ENCODE measurements at places on chromosomes 1 and 21. TPM values are rescaled to one million over a fixed set of nuclear protein-coding genes. Genes with fewer than 3 reads are reported as not detected.

Gene C1orf141
- polyA plus RNA-seq: not detected

Gene OR2M3
- polyA plus RNA-seq: not detected

Gene DNAJB4
- 45.7 TPM for polyA plus RNA-seq

Gene RHBDL2
- 1.2 TPM for polyA plus RNA-seq

Gene ZMYND12
- polyA plus RNA-seq: 0.16 TPM

Gene LIN28A
- 0.05 TPM for polyA plus RNA-seq

Gene LCE2C
- 0.12 TPM for polyA plus RNA-seq

Gene ZBTB8A
- 6.0 TPM for polyA plus RNA-seq

Gene UBE2J2
- polyA plus RNA-seq: 50.9 TPM

DNA sequence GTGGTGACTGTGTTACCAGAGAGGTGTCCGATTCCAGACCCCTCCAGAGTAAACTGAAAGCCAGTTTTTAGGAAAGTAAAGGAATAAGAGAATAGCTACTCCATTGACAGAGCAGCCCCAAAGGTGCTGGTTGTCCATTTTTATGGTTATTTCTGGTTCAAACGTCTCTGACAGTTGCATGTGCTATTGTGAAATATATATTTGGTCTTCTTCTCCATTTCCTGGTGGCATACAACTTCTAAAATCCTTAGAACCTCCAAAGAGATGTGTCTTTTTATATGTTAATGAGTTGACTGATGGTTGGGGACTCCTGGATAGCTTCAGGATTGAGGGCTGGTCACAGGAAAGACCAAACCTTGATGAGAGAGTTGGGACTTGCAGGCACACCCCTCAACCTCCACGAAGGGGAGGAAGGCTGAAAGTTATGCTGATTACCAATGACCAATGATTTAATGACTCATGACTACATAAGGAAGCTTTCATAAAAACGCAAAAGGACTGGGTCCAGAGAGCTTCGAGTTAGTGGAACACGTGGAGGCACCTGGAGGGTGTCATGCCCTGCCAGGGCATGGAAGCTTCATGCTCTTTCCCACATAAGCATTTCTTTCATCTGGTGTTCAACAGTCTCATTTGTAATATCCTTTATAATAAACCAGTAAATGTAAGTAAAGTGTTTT is 100.7 kb downstream of the SLC16A1 start:
- no peaks in the 10 kb centered on the region for H3K36me3 ChIP-seq
- no peak for DNase-seq
- H3K4me1 ChIP-seq: no peaks in the 10 kb centered on the region
- H3K4me3 ChIP-seq: peak overlapping the region; percentile 41
- H3K27me3 ChIP-seq: no peaks in the 10 kb centered on the region

GRCh38 chr1:223140611-223141405 is 2.2 kb downstream of the TLR5 start:
- H3K36me3 ChIP-seq: no peaks in the 10 kb centered on the region
- no peak overlapping the region for H3K4me3 ChIP-seq
- H3K4me1 ChIP-seq: no peaks in the 10 kb centered on the region
- peaks cover 3% of the 10 kb centered on the region for H3K27me3 ChIP-seq
- DNase-seq: no peak
- no peak overlapping the region for H3K27ac ChIP-seq

- peak; percentile 99 for DNase-seq
- no peak overlapping the region for H3K4me3 ChIP-seq
- H3K27ac ChIP-seq: peak overlapping the region; percentile 90
- H3K27me3 ChIP-seq: no peaks in the 10 kb centered on the region
- peaks cover 20% of the 10 kb centered on the region for H3K4me1 ChIP-seq
Measured at GRCh38 chr1:164748253-164748899, 189.4 kb downstream of the PBX1 start.

DNA sequence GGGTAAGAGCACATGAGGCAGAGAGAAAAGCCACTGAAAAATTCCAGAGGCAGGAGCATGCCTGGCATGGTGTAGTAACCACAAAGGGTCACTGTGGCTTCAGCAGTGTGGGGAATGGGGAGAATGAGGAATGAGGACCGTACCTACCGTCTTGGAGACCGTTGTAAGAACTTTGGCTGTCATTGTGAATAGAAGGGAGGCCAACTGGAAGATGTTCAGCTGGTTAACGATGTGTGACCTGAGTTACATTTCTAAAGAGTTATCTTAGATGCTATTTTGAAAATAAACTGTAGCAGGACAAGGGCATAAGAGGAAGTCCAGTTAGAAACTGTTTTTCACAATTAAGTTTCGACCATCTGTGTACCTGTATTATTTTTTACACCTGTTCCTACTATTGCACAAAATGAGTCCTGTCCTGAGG is 365.5 kb upstream of the SGIP1 start:
- DNase-seq: peak; percentile 33
- no peaks in the 10 kb centered on the region for H3K27me3 ChIP-seq

DNA sequence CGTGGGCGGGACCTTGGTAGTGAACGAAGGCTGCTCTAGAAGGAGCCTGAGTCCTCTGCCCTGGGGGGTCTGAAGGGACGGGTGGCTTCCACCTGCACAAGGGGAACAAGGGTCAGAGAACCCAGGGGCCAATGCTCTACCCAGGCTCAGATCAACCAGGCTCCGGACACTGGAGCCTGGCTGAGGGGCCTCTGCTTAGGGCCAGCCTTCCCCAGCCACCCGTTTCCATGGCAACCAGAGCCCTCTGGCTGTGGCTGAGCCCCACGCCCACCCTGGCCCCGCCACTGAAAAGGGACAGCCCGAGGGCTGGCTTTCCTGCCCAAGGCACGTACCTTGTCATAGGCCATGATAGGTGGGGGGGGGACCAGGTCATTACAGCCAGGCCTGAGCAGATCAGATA is 724.6 kb downstream of the PTPRU start:
- H3K27ac ChIP-seq: no peak overlapping the region
- no peaks in the 10 kb centered on the region for H3K4me1 ChIP-seq
- no peak overlapping the region for H3K4me3 ChIP-seq
- no peaks in the 10 kb centered on the region for H3K36me3 ChIP-seq
- H3K27me3 ChIP-seq: no peaks in the 10 kb centered on the region

- no peak for DNase-seq
- no peaks in the 10 kb centered on the region for H3K27me3 ChIP-seq
- no peaks in the 10 kb centered on the region for H3K4me1 ChIP-seq
- H3K36me3 ChIP-seq: no peaks in the 10 kb centered on the region
Measured at GRCh38 chr1:8152731-8153702, 126.9 kb upstream of the ERRFI1 start.

GRCh38 chr21:26795866-26796329 is 49.3 kb downstream of the ADAMTS1 start:
- H3K4me1 ChIP-seq: no peaks in the 10 kb centered on the region
- no peaks in the 10 kb centered on the region for H3K27me3 ChIP-seq
- no peak overlapping the region for H3K4me3 ChIP-seq
- no peaks in the 10 kb centered on the region for H3K36me3 ChIP-seq

DNA sequence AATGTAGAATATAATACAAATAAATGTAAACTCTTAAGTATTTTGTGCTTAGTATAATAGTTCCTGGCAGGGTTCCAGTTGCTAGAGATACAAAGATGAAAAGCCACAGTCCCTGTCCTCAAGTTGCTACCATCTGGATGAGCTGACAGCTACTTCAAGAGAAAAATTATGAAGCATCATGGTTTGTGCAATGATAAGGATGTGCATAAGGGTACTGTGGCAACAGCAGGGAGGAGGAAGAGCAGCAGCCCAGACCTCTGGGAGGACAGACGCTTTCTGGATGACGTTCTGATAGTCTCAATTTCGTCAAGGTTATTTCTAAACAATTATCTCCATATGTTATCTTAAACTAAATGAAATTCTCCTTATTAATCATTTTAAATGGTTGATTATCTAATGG is 198.9 kb downstream of the NTNG1 start:
- H3K4me1 ChIP-seq: no peaks in the 10 kb centered on the region
- H3K27ac ChIP-seq: no peak overlapping the region
- H3K27me3 ChIP-seq: no peaks in the 10 kb centered on the region
- no peaks in the 10 kb centered on the region for H3K36me3 ChIP-seq

GRCh38 chr1:1616045-1616790 is 918 bp downstream of the MIB2 start:
- peaks cover 10% of the 10 kb centered on the region for H3K4me1 ChIP-seq
- peak overlapping the region; percentile 100 for H3K27ac ChIP-seq
- no peaks in the 10 kb centered on the region for H3K27me3 ChIP-seq
- no peak for DNase-seq
- peak overlapping the region; percentile 85 for H3K4me3 ChIP-seq

DNA sequence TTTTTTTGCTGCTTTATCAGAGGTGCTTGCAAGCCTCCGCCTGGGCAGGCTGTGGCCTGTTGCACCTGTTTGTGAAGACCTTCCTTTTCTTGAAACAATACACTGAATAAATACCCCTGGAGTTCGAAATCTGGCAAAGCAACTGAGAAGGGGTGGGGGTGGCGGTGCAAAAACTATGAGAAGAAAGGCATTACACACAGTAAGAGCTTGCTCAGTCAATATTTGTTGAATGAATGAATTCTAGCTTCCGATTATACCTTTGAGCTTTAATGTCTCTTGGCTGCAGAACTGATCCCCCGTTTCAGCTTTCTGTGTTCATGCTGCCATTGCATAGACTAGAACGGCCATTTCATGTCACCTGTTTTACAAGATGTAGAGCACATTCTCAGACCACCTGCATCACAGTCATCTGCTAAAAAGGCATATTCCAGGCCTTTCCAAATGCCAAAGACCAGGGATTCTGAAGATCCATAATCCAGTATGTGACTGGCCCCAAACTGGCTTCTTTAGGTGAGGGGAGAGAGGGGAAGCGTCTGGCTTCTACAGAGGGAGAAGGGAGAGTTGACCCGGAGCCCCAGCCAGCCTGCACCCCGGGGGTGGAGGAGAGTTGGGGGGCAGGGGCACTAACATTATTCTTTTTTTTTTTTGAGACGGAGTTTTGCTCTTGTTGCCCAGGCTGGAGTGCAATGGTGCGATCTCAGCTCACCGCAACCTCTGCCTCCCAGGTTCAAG is 111.5 kb downstream of the ETS2 start:
- no peak overlapping the region for H3K27ac ChIP-seq
- no peak for DNase-seq
- peaks cover 14% of the 10 kb centered on the region for H3K4me1 ChIP-seq
- H3K4me3 ChIP-seq: no peak overlapping the region
- H3K27me3 ChIP-seq: peaks cover 2% of the 10 kb centered on the region

DNA sequence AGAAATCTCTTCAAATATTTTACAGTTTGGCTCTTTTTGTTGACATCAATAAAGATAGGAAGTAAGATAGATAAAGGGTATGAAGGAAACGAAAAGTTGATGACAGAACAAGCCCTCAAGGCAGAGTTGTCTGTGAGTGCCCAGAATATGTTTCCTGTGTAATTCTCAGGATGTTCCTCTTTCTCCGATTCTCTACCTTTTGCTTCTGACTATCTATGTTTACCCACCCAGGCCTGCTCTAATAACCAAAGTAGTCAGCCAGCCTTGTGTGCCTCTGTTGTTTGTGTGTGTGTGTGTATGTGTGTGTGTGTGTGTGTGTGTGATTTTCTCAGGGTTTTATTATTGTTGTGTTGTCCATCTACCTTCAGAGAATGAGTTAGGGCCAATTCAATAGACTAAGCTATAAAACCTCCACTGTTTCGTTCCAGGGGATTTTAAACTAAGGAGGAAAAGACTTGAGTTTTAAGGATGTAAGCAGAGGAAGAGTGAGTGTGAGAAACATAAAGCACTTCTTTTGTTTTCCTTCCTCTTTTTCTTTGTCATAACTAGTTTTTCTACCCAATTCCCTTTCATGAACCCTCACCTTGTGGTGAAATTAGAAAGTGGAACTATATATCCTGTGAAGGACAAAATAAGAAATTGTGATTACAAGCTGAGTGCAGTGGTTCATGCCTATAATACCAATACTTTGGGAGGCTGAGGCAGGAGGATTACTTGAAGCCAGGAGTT is 627.4 kb upstream of the NR5A2 start:
- no peak overlapping the region for H3K27ac ChIP-seq
- no peak for DNase-seq
- H3K27me3 ChIP-seq: no peaks in the 10 kb centered on the region
- no peaks in the 10 kb centered on the region for H3K36me3 ChIP-seq
- peaks cover 10% of the 10 kb centered on the region for H3K4me1 ChIP-seq
- H3K4me3 ChIP-seq: no peak overlapping the region

DNA sequence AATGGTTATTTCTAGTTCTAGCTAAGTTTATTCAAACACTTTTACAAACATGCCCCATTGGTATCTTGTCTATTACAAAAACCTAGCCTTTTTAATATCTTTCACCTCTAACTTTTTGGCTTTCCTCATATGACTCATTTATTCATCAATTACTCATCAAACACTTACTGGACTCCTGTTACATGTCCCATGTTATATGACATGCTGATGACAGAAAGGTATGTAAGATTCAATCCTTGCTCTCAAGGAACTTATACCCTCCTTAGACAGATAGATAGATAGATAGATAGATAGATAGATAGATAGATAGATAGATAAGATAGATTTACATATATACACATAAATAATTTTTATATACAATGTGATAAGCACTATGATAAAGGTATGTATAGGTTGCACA is 33.9 kb upstream of the INSL5 start:
- DNase-seq: no peak
- H3K4me1 ChIP-seq: peaks cover 2% of the 10 kb centered on the region
- no peaks in the 10 kb centered on the region for H3K36me3 ChIP-seq
- no peak overlapping the region for H3K4me3 ChIP-seq
- H3K27me3 ChIP-seq: no peaks in the 10 kb centered on the region
- no peak overlapping the region for H3K27ac ChIP-seq

GRCh38 chr1:226041419-226041818 is 21.1 kb upstream of the H3-3A start:
- no peak overlapping the region for H3K27ac ChIP-seq
- no peak overlapping the region for H3K4me3 ChIP-seq
- DNase-seq: no peak

DNA sequence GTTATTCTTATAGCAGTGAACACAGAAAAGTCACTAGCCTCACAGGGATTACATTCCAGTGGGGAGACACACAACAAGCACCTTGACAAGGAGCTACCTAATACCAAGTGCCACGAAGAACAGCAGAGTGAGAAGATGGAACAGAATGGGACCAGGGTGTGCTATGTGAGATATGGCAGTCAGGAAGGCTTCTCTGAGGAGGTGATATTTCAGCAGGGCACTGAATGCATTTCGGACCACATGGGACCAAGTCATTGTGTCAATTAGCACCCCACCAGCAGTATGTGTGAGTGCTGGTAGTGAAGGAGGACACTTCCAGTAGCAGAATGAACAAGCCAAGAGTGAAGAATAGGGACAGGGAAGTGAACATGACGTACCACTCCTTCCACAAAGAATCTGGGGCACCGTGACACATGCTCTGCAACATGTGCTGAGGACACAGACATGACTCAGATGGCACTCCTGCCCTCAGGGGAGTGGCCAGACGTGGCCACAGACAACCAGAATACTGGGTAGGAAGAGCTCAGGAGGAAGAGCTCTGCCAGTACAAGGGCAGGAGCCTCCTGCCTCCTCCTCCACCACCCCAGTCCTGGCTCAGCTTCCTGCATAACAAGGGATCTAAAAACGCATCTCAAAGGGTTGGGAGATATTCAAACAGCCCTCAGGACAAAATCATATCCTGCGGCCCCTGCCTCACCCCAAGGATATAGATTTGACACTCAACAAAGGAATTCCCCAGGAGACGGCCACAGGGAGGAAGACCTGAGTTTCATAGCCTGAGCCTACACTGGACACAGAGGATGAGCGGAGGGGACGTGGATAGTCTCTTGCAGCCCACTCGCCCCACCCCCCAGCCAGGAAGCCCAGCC is 102.5 kb downstream of the TRABD2B start:
- H3K27me3 ChIP-seq: no peaks in the 10 kb centered on the region
- no peak overlapping the region for H3K27ac ChIP-seq
- no peaks in the 10 kb centered on the region for H3K4me1 ChIP-seq
- no peak for DNase-seq
- no peak overlapping the region for H3K4me3 ChIP-seq

Measured in fibroblast of lung (primary cell).